ELF-1 (cell line): ENCODE measurements at places on chromosomes 1 and 21.

GRCh38 chr21:43937891-43938309, 72.9 kb downstream of the AGPAT3 start:
- no peak for DNase-seq

- no peak for DNase-seq
Observed at GRCh38 chr1:201288765-201289164, 5.5 kb downstream of the PKP1 start.

DNA sequence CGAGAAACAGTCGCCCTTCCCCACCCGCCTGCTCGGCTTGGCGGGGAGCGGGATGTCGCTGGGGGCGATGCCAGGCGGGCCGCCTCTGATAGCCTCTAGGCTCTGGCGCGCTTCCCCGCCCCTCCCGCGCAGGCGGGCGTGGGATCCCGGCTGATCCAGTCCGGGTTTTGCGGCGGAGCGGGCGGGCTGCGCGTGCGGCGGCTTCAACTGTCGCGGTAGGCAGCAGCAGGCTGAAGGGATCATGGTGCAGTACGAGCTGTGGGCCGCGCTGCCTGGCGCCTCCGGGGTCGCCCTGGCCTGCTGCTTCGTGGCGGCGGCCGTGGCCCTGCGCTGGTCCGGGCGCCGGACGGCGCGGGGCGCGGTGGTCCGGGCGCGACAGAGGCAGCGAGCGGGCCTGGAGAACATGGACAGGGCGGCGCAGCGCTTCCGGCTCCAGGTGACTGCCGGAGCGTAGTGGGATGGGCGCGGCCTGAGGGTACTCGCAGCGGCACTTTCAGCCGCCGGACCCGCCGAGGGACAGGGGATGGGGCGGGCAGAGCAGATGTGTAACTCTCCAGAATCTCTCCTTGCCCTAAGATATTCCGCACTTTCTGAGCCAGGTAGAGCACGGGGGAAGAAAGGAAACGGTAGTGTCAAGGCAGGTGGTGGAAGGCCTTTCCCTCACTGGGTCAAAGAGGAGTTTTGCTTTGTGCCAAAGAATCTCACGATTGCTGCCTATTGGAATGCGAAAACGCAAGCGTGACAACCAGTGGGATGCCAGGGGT, at the start of gene FAAH:
TSS of gene FAAH (plus strand) at position 210 of the 764 bp plus-strand sequence. CDS start at position 242, 32 bp downstream.
- DNase-seq, result peak; percentile 76

- DNase-seq, result no peak
Observed at GRCh38 chr21:41578716-41579115, 70.8 kb upstream of the TMPRSS2 start.
